Renal cortex interstitium (tissue), 15 donors: ENCODE measurements at places on chromosomes 11 and 22. TPM values are rescaled to one million over a fixed set of nuclear protein-coding genes. Genes with fewer than 3 reads are reported as not detected.

Gene MMP3
- polyA plus RNA-seq: 0.36 TPM

Gene APOBEC3C
- 10.2 TPM for polyA plus RNA-seq

Gene SCGB2A2
- polyA plus RNA-seq: not detected

Gene C11orf52
- polyA plus RNA-seq: 8.7 TPM

Gene MRGPRE
- polyA plus RNA-seq: not detected

- no peak for DNase-seq
Observed at GRCh38 chr11:2072551-2073261, 66.5 kb downstream of the IGF2 start.

- no peak for DNase-seq
Observed at GRCh38 chr22:18120857-18121256, 10.2 kb downstream of the TUBA8 start.

- DNase-seq: no peak
Observed at GRCh38 chr11:123132881-123133280, 62.2 kb downstream of the CLMP start.

- no peak for DNase-seq
Observed at GRCh38 chr22:47295982-47296381, 533.5 kb downstream of the TBC1D22A start.

DNA sequence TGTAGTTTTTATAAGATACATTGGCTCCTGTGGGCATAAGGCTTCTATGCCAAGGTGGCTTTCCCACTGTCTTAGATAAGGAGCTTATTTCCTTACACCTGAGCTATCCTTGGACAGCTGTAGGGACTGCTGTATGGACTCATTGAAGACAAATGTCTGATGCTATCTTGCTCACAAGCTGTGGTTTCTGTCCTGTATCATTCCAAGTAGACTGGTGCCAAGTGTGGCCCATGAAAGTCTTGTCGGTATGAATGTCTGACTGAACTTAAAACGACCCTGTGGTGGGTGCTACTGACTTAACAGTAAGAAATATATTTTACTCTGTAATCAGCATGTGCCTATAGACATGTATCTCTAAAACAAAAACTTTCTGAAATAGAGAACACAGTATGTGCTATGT is 45.0 kb downstream of the LARGE2 start:
- DNase-seq: no peak

DNA sequence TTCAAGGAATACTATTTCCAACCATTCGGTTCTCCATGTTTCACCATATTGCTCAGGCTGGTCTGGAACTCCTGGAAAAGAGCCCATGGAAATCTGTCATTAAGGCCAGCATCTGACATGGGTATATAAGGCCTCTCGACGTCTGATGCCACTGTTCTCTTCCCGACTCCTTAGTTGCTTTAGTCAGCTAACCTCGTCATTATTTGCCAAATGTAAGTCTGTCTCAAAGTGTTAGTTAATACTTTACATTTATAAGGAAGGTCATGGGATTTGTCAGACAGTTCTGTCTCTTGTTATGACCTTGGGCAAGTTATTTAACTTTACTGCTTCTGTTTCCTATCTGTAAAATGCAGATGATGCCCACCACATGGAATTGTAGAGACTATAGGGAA is 1.6 kb downstream of the MRPL48 start:
- DNase-seq: no peak
